ENCODE measurements at places on chromosomes 7 and 10.
A peak's percentile ranks its signal among the peaks of the same experiment; 100 is the strongest.

DNA sequence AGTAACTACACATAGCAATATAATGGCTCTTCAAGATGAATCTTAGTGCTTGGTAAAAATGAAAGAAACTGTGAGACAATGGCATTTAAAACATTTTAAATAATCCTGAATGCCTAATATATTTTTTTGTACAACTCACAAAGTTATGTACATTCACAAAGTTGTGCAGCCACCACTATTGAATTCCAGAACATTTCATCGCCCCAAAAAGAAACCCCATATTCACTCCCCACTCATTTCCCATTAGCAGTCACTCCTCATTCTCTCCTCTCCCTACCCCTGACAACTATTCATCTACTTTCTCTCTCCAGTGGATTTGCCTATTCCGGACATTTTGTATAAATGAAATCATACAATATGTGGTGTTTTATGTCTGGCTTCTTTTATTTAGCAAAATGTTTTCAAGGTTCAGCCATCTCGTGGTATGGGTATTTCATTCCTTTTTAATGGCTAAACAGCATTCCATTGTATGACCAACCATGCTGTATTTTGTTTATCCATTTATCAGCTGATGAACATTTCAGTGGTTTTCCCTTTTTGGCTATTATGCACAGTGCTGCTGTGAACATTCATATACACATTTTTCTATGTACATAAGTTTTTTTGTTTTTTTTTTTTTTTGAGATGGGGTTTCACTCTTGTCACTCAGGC is 34.7 kb downstream of the ENTPD7 start:
- no peaks in the 10 kb centered on the region for H3K27me3 ChIP-seq
- no peak overlapping the region for H3K27ac ChIP-seq
- peaks cover 25% of the 10 kb centered on the region for H3K36me3 ChIP-seq

DNA sequence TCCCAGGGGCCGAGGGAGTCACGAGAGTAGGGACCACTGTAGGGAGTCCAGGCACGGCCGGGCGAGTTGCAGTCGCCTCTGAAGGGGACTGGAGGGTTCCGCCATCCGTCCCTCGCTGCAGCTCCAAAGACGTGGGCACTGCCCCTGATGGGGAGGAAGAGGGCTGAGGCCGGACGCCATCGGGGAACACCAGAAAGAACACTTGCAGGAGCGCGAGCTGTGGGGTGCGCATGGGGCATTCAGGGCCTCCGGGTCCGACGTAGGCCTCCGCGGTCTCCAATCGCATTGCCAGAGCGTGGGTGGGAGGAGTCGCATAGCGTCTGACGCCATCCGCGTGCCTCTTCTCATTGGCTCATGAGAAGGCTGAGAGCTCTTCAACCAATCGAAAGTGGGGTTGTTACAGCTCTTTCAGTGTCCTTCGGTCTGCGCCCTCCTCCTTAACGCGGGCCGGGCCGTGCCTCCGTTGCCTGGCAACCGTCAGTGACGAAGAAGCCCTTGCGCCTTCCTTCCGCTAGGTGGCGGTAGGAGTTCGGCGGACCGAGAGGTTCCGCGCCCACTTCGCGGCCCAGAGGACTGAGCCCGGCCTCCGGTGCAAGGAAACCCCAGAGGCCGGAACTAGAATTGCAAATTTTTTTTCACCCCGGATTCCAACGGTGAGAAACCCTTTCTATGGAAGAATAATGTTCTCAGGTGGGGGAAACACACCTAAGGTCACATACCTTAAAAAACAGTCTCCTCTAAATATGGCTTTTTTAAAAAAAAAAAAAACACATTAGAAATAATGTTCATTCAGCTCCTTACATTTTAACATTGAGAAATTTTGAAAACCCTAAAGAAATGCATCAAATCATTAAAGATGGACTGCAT is at the start of gene TCTN3:
Gene TCTN3 (minus strand): TSS at position 260 of the 867 bp plus-strand sequence. CDS start 28 bp downstream, at position 232.
- no peaks in the 10 kb centered on the region for H3K27me3 ChIP-seq
- H3K4me3 ChIP-seq = peak within 1 kb of the TSS; percentile 94
- peak; percentile 95 for DNase-seq
- H3K27ac ChIP-seq = peak within 1 kb of the TSS; percentile 90
- peaks cover 40% of the 10 kb centered on the region for H3K4me1 ChIP-seq

DNA sequence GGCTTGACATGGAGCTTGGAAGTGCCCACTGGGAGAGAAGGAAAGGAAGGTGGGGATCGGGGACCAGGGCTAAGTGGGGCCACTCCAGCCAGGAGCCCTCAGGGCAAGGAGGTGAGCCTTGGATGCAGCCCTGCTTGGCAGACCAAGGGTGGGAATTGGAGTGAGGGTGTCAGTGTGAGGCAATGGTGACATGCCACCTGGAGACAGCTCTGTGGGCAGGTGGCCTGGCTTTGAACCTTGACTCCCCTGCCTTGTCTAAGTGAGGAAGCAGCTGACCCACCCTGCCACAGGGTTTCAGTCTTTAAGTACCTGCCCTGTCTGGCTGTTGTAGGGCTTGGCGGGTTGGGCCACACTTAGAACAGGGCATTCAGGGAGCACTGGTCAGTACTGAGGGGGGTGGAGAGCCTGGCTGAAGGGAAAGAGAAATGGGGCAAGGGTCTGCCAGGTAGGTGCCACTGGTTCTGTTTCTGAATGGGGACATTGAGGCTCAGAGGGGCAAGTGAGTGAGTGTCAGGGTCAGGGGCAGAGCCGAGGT is 4.8 kb downstream of the RAMP3 start:
- peaks cover 3% of the 10 kb centered on the region for H3K4me1 ChIP-seq
- H3K27ac ChIP-seq = no peak overlapping the region
- no peak overlapping the region for H3K4me3 ChIP-seq
- no peaks in the 10 kb centered on the region for H3K36me3 ChIP-seq

GRCh38 chr10:130954326-130954905 is 357.1 kb downstream of the TCERG1L start:
- H3K4me1 ChIP-seq = no peaks in the 10 kb centered on the region
- no peak overlapping the region for H3K4me3 ChIP-seq
- no peaks in the 10 kb centered on the region for H3K27me3 ChIP-seq
- H3K36me3 ChIP-seq = no peaks in the 10 kb centered on the region
- DNase-seq = no peak

DNA sequence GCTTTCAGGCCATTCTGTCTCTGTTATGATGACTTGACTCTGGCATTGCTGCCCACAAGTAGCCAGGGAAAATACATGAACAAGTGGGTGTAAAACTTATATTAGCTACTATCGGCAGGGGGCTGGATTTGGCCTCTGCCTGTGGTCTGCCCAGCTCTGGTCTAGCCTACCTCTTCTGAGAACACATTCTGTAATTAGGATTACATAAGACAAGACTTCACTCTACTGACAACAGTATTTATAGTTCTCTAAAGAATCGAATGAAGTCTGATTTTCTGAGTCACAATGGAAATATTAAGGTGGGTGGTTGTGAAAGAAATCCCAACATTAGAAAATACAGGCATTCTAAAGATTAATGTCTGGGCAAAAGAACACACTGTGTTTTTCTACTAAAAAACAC is 55.5 kb downstream of the DLD start:
- DNase-seq = no peak
- no peaks in the 10 kb centered on the region for H3K4me1 ChIP-seq
- H3K27me3 ChIP-seq = no peaks in the 10 kb centered on the region
- H3K36me3 ChIP-seq = no peaks in the 10 kb centered on the region
- H3K4me3 ChIP-seq = no peak overlapping the region
- H3K27ac ChIP-seq = no peak overlapping the region

GRCh38 chr10:49735848-49736563 is 26.1 kb downstream of the OGDHL start:
- no peaks in the 10 kb centered on the region for H3K36me3 ChIP-seq
- H3K27ac ChIP-seq = no peak overlapping the region
- H3K4me3 ChIP-seq = no peak overlapping the region
- H3K4me1 ChIP-seq = no peaks in the 10 kb centered on the region
- no peak for DNase-seq
- H3K27me3 ChIP-seq = no peaks in the 10 kb centered on the region

Measured in activated naive CD8-positive, alpha-beta T cell treated with anti-CD3 and anti-CD28 coated beads, Interleukin-2, amount 50 U/mL, for 24 hours (primary cell).